ENCODE measurements at places on chromosomes 12 and 14.

DNA sequence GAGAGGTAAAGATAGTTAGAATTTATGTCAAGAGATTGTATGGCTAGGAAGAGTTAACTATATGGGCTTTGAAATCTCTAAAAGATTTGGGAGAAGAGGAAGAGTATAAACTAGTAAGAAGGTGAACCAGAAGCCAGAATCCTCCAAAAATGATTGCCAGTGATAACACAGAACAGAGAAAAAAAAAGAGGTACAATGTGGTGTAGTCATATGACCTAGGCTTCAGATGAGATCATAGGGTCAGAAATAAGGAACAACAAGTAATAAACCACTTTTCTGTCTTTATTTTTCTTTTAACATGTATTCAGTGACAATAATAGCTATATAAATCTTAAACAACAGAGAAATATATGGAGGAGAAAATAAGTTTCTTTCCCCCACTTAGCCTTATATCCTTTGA is 2.0 kb upstream of the NECAP1 start:
- no peak for DNase-seq

- no peak for DNase-seq
Measured at GRCh38 chr14:56989359-56989758, 179.1 kb upstream of the OTX2 start.

- DNase-seq, result no peak
Measured at GRCh38 chr12:104485651-104486362, 29.1 kb downstream of the CHST11 start.

DNA sequence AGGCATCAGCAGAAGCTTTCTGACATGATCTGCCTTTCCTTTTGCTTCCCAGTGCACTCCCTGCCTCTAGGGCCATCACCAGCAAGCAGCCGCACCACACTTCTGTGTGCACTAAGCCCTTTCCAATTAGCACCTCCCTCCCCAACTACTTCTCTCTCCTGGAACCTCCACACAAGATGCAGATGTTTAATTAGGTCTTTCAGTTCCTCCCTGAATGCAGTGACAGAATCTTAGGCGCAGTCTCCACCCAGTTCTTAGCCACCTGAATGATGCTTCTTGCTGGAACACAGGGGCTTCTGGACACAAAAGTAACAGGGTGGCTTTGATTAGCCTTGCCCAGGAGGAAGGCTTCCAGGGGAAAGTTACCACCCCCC is 32.9 kb downstream of the NIN start:
- DNase-seq, result no peak

DNA sequence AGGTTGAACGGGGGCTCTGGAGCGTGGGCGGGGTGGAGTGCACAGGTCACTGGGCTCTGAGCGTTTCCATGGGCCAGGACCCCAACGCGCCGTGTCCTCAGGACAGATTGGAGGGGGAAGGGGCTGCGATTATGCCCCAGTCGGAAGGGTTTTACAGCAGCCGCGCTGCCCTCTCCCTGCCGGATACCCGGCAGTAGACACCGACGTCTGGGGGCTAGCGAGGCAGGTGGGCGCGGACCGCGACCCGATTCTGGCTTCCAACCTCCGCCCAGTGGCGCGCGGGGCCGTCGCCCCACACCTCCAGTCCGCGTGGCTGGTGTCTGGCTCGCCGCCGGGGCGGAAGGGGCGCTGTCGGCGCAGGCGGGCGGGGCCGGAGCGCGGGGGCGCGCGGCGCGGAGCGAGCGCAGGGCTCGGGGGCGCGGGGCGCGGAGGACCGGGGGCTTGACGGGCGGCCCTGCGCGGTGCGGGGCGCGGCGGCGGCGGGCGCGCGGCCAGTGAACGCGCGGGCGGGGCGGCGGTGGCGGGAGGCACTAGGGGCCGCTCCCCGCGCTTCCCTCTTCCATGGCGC is 2.4 kb upstream of the KIF26A start:
- DNase-seq, result no peak

DNA sequence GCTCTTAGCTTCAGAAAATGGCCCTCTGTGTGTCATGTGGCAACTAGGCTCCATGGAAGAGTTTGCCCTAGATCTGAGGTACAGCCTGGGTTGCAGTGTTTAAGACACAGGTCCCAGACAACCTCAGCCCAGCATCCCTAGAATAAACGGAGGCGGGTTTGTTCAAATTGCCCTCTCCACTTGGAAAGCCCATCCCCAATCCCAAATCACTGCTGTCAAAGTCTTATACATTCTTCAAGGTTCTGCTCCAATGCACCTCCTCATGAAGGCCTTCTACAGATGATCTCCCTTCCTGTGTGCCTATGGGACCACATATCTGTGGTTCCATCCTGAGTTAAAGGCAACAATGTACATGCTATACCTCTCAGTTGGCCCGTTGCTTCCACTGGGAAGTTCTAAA is 289.8 kb downstream of the DPF3 start:
- DNase-seq, result no peak

- no peak for DNase-seq
Measured at GRCh38 chr12:132342251-132343227, 13.2 kb upstream of the GALNT9 start.

- no peak for DNase-seq
Measured at GRCh38 chr14:23816371-23816770, 137.2 kb upstream of the DHRS4 start.

GRCh38 chr12:88431246-88431645 is 149.0 kb downstream of the KITLG start:
- no peak for DNase-seq

GRCh38 chr12:2136901-2137300 is 84.1 kb downstream of the CACNA1C start:
- no peak for DNase-seq

- no peak for DNase-seq
Measured at GRCh38 chr14:99382781-99383471, 97.7 kb downstream of the SETD3 start.

DNA sequence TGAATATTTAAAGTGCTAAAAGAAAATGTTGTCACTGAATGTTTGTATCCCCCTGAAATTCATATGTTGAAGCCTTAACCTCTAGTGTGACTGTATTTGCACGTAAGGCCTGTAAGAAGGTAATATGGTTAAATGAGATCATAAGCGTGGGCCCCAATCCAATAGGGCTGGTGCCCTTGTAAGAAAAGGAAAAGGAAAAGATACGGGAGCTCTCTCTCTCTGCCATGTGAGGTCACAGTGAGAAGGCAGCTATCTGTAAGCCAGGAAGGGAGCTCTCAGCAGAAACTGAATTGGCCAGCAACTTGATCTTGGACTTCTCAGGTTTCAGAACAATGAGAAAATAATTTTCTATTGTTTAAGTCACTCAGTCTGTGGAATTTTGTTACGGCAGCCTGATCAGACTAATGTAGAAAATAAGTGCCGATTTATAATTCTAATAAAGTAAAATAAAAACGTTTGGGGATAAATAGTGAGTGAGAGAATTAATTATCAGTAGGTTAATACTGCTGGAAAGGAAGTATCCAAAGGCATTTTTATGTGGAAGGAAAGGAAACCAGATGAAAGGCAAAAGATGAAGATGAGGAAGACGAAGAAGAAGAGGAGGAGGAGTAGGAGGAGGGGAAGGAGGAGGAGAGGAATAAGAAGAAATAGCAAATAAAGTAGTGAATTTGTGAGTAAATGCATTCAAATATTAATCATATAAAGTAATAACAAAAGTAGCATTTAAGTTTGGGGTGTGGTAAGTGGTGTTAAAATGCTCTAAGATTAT is 188.5 kb upstream of the KRR1 start:
- no peak for DNase-seq

DNA sequence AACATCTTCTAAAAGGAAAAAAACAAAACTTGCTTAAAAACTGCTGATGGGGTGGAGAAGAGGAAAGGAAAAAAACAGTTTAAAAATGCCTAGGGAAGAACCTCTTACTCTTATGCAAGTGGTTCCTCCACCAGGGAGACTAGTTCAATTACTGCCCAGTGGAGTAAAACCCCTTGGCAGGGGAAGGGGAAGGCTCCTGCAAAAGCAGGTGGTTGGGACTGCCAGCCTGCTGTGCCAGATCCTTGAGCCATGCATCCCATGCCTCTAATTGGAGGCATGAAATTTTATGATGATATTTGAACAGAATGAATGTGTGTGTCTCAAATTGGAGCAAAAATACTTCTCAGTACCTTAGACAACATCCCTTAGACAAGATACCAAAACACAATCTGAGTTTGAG is 118.8 kb downstream of the FSCB start:
- DNase-seq, result no peak

DNA sequence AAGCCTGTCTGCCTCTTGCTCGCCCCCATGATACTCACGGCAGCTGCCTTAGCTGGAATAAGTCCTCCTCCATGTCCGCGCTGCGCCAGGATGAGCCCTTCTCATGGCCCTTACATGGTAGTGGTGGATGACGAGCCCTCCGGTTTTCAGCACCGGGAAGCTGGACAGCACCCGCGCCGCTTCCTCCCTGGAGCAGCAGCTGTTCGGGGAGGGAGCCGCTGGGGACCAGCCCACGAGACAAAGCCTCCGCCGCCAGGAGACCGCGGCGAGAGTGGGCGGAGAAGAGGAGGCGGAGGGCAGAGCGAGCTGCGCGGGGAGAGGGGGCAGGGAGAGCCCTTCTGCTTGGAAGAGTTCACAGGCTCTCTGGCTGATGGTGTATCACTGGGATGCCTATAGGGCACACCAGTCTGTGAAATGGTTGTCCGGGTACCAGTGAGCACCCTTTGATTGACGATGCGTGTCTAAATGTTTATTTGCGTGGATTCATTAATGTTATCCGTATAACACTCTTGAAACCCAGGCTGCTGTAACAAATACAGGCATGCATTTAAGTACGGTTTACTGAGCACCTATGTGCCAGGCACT is at the start of gene SVOP:
Gene SVOP (minus strand): TSS at position 273 of the 585 bp plus-strand sequence. CDS start 200 bp downstream, at position 73.
- peak; percentile 4 for DNase-seq

DNA sequence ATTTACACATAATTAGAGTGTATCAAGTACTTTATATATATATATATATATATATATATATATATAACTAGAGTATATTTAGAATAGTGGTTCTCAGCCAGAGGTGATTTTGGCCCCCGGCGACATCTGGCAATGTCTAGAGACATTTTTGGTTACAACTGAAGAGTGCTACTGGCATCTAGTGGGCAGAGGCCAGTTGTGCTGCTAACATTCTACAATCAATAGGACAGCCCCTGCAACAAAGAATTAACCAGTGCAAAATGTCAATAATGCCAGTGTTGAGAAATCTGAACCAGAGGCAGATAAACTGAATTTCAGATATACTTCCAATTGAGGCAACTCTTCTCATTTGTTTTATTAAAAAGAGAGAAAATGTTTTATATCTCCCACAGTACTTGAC is 8.9 kb downstream of the GTF2A1 start:
- DNase-seq, result no peak

GRCh38 chr12:69266036-69266635 is 26.8 kb downstream of the CPSF6 start:
- DNase-seq, result no peak

- DNase-seq, result no peak
Measured at GRCh38 chr12:110367181-110367864, 36.2 kb downstream of the ANAPC7 start.

GRCh38 chr12:896031-896430 is 53.5 kb downstream of the RAD52 start:
- no peak for DNase-seq

GRCh38 chr14:99393059-99393655 is 87.5 kb downstream of the SETD3 start:
- DNase-seq, result no peak
